Astrocyte (in vitro differentiated cells and primary cell): ENCODE measurements at places on chromosomes 1 and 21. TPM values are rescaled to one million over a fixed set of nuclear protein-coding genes. Genes with fewer than 3 reads are reported as not detected.

- no peak for DNase-seq
- peaks cover 3% of the 10 kb centered on the region for H3K27me3 ChIP-seq
- no peak overlapping the region for H3K4me3 ChIP-seq
Measured at GRCh38 chr1:8974551-8974950, 28.9 kb downstream of the CA6 start.

DNA sequence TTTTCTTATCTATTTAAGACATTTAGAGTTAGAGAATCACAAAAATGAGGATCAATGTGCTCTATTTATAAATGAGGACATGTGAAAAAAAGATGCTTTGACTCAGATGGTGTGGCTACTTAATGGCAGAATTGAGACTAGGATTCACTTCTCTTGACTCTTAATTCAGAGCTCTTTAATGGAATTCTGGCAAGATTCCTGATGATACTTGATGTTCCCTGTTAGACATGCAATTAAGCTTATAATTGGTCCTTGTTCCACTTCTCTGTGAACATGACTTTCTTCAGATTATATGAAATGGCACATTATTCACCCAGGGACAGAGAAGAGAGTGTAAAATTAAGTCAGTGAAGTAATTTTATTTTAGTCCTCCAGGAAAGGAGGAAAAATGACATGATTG, 165.3 kb downstream of the LRRC7 start:
- no peak for DNase-seq
- H3K36me3 ChIP-seq: no peaks in the 10 kb centered on the region
- H3K4me3 ChIP-seq: no peak overlapping the region
- no peaks in the 10 kb centered on the region for H3K27me3 ChIP-seq

- peak; percentile 73 for DNase-seq
- no peaks in the 10 kb centered on the region for H3K27me3 ChIP-seq
- H3K4me3 ChIP-seq: no peak overlapping the region
- H3K27ac ChIP-seq: peak overlapping the region; percentile 39
Measured at GRCh38 chr1:207025146-207025880, 7.2 kb downstream of the C1orf116 start.

- no peak overlapping the region for H3K27ac ChIP-seq
- no peaks in the 10 kb centered on the region for H3K27me3 ChIP-seq
- H3K4me1 ChIP-seq: no peaks in the 10 kb centered on the region
- H3K4me3 ChIP-seq: no peak overlapping the region
- no peak for DNase-seq
Measured at GRCh38 chr21:43005635-43006034, 31.3 kb downstream of the PKNOX1 start.

The SLC1A7 gene
- total RNA-seq: not detected in 2 replicates

The XKR8 gene
- total RNA-seq: 11.3 and 11.4 TPM in 2 replicates

The RNF186 gene
- not detected in 2 replicates for total RNA-seq

DNA sequence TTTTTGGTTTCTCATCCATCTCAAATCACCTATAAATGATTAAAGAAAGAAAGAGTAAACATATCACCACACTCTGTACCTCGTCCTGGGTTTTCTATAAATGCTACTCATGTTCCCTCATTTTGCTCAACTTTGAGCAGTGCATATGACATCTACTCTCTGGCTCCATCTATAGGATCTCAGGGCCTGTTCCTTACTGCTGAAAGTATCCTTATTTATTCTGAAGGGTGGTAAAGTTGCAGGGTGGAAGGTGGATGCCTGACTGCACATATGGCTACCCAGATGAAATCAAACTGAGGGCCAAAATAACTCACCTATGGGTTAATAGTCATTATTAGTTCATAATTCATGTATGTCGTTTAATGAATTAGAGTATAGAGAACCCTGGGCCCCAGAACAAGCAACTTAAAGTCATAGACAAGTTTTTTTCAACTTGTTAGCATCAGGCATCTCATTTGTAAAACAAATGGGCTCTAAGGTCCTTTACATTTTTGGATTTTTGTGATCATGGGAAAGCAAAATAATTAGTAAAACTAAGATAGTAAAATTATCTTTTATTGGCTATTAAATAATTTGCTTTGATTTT, 46.5 kb downstream of the NCF2 start:
- DNase-seq: peak; percentile 39
- no peak overlapping the region for H3K27ac ChIP-seq
- H3K4me3 ChIP-seq: no peak overlapping the region
- H3K36me3 ChIP-seq: peaks cover 57% of the 10 kb centered on the region
- H3K27me3 ChIP-seq: no peaks in the 10 kb centered on the region

The KRTAP21-2 gene
- total RNA-seq: not detected in 2 replicates

DNA sequence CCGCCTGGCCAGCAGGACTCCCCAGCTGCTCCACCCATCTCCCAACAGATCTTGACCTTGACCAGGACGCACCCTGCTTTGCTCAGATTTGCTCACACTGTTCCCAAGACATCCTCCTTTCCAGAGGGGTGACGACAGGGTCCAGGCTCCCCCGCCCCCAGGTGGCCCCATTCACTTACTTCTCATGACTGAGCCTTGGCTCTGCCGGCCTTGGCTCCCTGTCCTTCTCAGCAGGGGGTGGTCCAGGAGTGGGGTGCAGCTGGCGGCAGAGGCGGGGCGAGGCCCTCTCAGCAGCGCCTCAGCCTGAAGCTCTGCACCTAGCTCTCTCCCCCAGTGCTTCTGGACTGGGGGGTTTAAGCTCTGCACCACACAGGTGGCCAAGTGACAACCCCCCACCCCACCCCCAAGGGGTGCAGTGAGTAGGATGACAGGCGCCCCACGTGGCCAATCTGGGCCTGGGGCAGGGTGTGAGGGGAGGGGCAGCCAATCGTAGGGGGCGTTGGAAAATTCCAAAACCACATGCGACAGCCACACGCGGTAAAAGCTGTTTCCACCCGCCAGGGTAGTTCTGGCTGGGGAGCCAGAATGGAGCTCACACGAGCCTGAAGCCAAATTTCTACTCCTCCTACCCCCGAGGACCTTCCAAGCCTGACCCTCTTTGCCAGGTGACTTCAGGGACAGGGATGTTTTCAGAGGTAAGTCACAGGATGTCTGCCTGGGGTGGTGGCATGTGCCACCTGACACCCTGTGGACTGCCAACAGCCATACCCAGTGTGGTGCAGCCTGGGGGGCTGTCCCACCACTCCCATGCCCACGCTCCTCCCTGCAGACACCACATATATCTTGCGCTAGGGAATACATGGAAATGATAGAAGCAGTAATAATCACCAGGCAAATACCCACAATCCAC, 5.6 kb downstream of the RORC start:
- H3K4me3 ChIP-seq: no peak overlapping the region
- no peak overlapping the region for H3K27ac ChIP-seq
- DNase-seq: no peak
- H3K4me1 ChIP-seq: no peaks in the 10 kb centered on the region
- H3K36me3 ChIP-seq: no peaks in the 10 kb centered on the region
- peaks cover 2% of the 10 kb centered on the region for H3K27me3 ChIP-seq

DNA sequence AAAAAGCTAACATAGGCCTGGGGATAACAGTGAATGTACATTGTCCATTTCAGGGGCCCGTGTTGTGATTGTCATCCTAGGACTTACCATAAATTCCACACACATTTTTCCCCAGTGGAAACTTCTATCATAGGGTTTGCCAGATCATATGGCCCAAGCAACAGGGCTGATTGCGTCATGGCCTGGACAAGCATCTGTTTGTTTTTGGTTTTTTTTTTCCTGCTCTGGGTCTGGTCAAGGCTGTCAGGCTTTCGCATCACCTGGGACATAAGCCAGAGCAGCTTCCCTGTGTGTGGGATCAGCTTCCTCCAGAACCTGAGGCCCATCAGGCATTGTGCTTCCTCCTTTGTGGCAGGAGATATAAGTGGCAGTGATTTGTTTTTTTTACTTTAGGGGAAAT, 598.5 kb upstream of the USP24 start:
- no peaks in the 10 kb centered on the region for H3K27me3 ChIP-seq
- no peak overlapping the region for H3K4me3 ChIP-seq
- H3K36me3 ChIP-seq: no peaks in the 10 kb centered on the region
- DNase-seq: peak; percentile 48
- H3K27ac ChIP-seq: no peak overlapping the region
- H3K4me1 ChIP-seq: no peaks in the 10 kb centered on the region

- H3K4me1 ChIP-seq: peaks cover 89% of the 10 kb centered on the region
- DNase-seq: peak; percentile 58
- H3K36me3 ChIP-seq: no peaks in the 10 kb centered on the region
- H3K27ac ChIP-seq: peak overlapping the region; percentile 86
- H3K27me3 ChIP-seq: no peaks in the 10 kb centered on the region
- peak overlapping the region; percentile 35 for H3K4me3 ChIP-seq
Measured at GRCh38 chr1:18949686-18950400, 6.6 kb downstream of the IFFO2 start.

The KLF17 gene
- 0.09 TPM in 1 of 2 replicates, not detected in the other for total RNA-seq

The RHD gene
- total RNA-seq: not detected in 2 replicates

DNA sequence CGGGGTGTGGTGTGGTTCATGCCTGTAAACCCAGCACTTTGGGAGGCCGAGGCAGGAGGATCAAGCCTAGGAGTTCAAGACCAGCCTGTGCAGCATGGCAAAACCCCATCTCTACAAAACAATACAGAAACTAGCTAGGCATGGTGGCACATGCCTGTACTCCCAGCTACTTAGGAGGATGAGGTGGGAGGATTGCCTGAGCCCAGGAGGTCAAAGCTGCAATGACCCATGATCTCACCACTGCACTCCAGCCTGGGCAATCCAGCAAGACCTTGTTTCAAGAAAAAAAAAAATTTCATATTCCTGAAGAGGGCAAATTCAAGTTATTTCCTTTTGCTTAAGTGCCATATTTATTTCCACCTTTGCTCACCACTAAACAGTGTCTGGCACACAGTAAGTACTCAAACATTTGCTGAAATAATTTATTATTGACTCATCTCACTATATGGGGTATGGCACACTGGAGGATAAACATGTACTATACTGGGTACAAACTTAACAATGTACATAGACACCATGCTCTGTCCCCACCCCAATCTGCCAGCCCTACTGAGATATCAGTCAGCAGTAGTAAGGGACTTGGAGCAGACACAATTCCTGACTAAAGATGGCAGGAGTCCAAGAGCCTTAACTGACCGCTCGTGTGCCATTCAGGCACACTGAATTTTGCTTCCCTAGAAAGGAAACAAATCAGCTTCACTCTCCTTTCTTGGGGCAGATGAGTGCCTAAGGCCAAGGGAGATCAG, 15.5 kb downstream of the MEAF6 start:
- no peak overlapping the region for H3K4me3 ChIP-seq
- H3K4me1 ChIP-seq: peaks cover 8% of the 10 kb centered on the region
- peak overlapping the region; percentile 1 for H3K27ac ChIP-seq
- peaks cover 15% of the 10 kb centered on the region for H3K36me3 ChIP-seq
